Islet precursor cell (in vitro differentiated cells): ENCODE measurements at places on chromosomes 3 and 15.

GRCh38 chr15:87144775-87145174 is 1065.1 kb downstream of the AGBL1 start:
- DNase-seq = no peak

- no peak for DNase-seq
These were observed 90.7 kb downstream of the IMPG2 start for GRCh38 chr3:101229681-101230080.

DNA sequence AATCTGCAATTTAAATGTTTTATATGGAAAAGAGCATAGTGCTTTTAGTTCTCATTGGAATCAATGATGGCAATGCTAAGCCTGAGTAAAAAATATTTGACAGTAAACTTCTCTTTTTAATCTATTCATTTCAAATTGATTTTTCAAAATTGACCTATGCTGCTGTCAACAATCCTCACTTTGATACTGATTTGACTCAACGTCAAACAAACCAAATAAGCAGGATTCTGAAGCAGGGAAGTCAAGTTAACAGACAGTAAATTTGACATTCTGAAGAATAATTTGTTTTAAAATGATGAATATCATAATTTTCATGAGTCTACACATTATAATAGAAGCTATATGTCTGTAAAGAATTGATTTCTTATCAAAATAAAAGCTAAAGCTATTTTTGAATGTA is 1053.1 kb downstream of the DIPK2A start:
- DNase-seq = no peak

DNA sequence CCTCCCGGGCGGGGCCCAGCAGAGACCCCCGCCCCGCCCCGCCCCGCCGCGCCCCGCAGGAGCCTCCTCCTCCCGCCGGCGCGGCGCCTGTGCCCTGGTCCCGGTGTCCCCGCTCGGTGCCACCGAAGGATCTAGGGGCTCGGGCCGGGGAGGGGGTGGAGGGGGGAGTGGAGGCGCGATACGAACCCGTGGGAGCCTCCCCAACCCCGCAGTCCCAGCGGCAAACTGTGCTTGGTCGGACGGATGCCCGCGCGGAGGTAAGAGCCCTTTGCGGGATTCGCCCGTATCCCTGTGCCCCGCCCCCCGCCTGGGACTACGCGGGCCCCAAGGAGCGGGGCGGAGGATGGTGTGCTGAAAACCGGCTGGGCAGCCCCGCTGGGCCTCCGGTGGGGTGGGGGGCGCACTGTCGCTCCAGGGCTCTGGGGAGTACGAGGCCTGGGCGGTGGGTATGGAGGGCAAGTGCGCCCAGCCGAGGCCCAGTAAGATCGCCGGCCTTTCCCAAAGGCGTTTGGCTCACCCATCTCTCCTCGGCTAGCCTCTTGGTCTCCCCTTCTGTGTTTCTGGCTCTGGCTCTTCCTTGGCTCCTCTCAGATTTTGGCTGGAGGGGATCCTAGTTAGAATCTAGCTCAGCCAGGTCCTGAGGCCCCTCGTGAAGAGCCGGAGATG is 65.6 kb upstream of the POLG start:
- no peak for DNase-seq

GRCh38 chr3:54262541-54262940 is 140.2 kb downstream of the CACNA2D3 start:
- DNase-seq = no peak

DNA sequence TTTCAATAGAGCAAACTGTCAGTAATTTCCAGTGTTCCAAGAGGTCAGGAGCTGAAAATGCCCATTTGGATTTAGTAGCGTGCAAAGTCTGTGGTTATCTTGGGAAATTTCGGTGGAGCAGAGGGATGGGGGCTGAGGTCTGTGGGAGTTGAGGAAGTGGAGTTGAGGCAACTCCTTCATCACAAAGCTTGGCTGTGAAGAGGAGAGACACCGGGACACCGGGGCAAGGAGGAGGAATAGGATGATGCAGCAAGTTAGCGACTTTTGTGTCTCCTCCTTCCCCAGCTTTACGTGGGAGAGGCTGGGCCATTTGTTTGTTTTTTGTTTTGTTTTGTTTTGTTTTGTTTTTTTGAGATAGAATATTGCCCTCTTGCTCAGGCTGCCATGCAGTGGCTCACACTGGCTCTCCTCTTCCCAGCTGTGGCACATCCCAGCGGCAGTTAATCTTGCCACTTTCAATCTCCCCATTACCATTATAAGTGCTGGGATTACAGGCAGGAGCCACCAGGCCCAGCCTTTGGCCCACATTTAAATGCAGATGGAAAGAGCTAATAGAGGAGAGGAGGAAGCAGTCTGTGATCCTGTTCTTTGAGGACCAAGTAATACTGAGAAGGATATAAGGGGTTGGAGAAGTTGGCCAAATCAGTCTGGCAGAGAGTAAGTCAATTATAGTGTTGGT is 47.1 kb downstream of the CRTC3 start:
- DNase-seq = no peak

GRCh38 chr15:43215961-43216360 is 4.9 kb downstream of the EPB42 start:
- DNase-seq = peak; percentile 43

DNA sequence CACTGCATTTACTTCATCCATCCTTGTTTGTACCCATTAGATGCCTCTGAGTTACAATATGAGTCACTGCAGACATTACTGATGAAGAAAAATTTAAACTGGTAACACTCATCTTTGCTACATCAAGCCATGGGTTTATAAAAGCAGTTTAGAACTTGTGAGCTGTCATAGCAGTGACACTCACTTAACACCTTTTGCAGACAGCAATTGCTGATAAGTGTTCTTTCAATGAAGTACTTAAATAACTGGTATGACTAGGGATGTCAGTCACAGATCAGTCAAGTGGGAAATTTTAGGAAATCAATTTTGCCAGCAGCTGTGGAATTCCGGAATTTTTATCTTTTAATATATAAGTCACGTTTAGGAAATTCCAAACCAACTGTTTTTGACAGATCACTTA is 643.0 kb downstream of the TBL1XR1 start:
- no peak for DNase-seq

DNA sequence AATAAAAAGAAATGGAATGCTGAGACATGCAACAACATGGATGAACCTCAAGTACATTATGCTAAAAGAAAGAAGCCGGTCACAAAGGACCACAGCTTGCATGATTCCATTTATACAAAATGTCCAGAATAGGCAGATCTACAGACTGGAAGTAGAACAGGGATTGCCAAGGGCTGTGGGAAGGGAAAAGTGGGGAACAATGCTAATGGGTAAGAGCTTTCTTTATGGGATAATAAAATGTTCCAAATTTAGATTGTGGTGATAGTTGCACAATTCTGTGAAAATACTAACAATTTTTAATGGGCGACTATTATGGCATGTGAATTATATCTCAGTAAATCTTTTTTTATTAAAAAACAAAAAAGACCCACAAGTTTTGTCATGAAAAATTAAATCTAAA is 106.2 kb downstream of the TMCO5A start:
- DNase-seq = no peak

GRCh38 chr15:73233623-73234022 is 135.1 kb downstream of the HCN4 start:
- no peak for DNase-seq
